A549 treated with CORT108297 at 1 μM for 4 hours (cell line): ENCODE measurements at places on chromosomes 12 and 14. TPM values are rescaled to one million over a fixed set of nuclear protein-coding genes. Genes with fewer than 3 reads are reported as not detected.

The GCN1 gene
- 53.0 to 63.7 TPM (median 59.3 TPM) in 5 replicates for total RNA-seq

The CEBPE gene
- total RNA-seq: not detected in 5 replicates

The SLC7A7 gene
- total RNA-seq: 12.6 to 19.5 TPM (median 15.3 TPM) in 5 replicates

The FAM234B gene
- 3.3 to 4.3 TPM (median 4.2 TPM) in 5 replicates for total RNA-seq

The TAMALIN gene
- 0.32 to 0.58 TPM (median 0.41 TPM) in 5 replicates for total RNA-seq

The TFCP2 gene
- total RNA-seq: 18.5 to 22.5 TPM (median 20.0 TPM) in 5 replicates

The OR6C6 gene
- not detected in 5 replicates for total RNA-seq

The FOXN3 gene
- total RNA-seq: 3.7 to 6.1 TPM (median 5.5 TPM) in 5 replicates

The VCPKMT gene
- total RNA-seq: 8.4 to 9.8 TPM (median 9.2 TPM) in 5 replicates

The TSPAN19 gene
- total RNA-seq: not detected in 5 replicates

The IGFBP6 gene
- total RNA-seq: 154 to 257 TPM (median 250 TPM) in 5 replicates

The GDF3 gene
- not detected in 5 replicates for total RNA-seq

The NR4A1 gene
- 29.4 to 44.3 TPM (median 34.2 TPM) in 5 replicates for total RNA-seq

The INSM2 gene
- total RNA-seq: 0.02 to 0.08 TPM (median 0.07 TPM) in 3 of 5 replicates, not detected in the others

The CD163 gene
- total RNA-seq: 0.02 to 0.07 TPM in 2 of 5 replicates, not detected in the others

The CFAP73 gene
- 0.07 to 0.13 TPM (median 0.11 TPM) in 4 of 5 replicates, not detected in the other for total RNA-seq

The EAPP gene
- total RNA-seq: 33.6 to 48.8 TPM (median 37.5 TPM) in 5 replicates

The BCAT1 gene
- total RNA-seq: 8.8 to 11.7 TPM (median 9.4 TPM) in 5 replicates
